Stimulated activated CD8-positive, alpha-beta memory T cell treated with anti-CD3 and anti-CD28 coated beads, Interleukin-7, amount 100 ng/mL, for 1 hour (primary cell): ENCODE measurements at places on chromosomes 2 and 18.

- DNase-seq, result no peak
These were observed 100.1 kb upstream of the ASAP2 start for GRCh38 chr2:9106338-9107167.

DNA sequence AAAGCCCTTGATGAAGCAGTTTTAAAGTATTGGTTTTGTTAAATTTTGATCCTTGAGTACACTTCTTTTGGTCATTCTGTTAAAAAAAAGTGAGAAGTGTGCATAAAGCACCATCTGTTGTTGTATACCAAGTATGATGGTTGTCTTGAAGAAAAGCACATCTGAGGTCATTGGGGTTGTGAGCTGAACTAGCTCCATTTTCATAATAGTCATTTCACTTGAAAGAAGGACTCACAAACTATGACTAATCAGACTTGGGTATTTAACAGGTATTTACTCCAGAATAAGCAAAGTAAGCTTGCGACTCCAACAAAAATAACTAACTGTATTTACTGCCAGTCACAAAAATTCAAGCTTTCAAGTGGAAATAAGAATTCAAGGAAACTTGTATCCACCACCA lies 35.1 kb downstream of the CHN1 start:
- no peak for DNase-seq

GRCh38 chr2:88005776-88006175 lies 10.6 kb downstream of the RNU2-63P start:
- no peak for DNase-seq

- no peak for DNase-seq
These were observed 108.8 kb downstream of the B3GNT2 start for GRCh38 chr2:62304429-62305417.

GRCh38 chr2:142314164-142314563 lies 183.3 kb upstream of the LRP1B start:
- no peak for DNase-seq

GRCh38 chr2:25229279-25230197 lies 61.2 kb upstream of the POMC start:
- no peak for DNase-seq

DNA sequence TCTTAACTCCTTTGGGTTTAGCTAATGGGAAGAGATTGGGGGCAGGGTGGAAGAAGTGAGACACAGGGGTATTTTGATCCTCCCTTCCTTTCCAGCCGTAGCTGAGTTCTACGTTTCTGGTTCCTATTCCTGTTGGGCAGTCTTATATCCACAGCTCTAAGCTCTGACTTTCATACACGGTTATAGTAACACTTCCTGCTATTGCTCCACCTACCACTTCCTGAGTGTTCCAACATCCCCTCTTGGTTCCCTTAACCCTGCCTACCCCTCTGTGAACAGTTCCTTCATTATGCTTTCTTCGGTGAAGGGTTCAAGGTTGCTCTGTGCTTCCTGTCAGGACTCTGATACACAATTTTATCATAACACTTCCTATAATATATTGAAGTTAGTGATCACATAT lies 205.1 kb downstream of the DNAH7 start:
- DNase-seq, result no peak

DNA sequence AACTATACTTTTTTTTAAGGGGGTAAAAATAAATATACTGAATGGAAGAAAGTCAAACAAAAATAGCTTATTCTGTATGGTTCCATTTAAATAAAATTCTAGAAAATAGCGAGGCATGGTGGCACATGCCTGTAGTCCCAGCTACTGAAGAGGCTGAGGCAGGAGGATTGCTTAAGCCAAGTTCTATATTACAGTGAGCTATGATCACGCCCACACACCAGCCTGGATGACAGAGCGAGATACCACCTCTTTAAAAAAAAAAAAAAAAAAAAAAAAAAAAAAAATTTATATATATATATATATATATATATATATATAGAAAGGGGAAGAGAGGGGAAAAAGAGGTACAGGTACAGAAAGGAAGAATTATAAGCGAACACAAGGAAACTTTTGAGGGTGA lies 77.7 kb downstream of the MEMO1 start:
- DNase-seq, result no peak

DNA sequence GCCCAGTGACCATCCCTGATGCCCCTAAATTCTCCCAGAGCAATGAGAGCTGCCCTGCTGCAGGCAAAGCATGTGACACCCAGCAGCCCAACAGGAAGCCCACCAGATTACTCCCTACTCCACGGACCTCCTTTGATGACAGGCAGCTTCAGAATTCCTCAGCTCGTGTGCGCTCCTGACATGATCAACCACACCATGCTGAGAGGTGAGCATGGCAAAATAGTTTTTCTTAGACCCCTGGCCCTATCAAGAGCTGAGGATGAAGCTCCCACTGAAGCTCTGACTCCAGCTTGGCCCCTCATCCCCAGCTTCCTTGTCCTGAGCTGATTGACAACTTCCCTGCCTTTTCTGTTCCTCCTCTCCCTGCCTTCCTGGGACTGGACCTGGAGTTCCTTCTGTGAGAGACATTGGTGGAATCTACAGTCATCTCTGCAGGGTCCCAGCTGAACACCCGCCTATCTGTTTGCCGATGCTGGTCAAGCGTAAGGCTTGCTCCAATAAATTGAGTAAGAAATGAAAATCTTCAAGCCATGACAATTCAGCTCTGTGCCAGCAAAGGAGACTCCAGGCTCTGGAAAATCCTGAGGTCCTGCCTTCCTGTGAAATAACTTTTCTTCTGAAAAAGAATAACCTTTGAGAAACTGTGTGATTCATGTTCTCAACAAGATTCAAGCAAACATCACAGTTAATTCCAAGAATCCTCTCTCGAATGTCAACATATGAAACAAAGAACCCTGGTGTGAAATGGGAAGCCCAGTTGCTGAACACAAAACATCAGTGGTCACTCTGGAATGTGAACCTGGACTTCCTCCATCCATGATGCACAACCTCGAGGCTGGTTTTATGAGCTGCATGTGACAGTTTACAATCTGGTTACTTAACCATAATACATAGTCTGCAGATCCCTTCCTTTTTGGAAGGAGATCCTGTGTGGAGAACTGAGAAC lies 201.1 kb downstream of the SPP2 start:
- no peak for DNase-seq

DNA sequence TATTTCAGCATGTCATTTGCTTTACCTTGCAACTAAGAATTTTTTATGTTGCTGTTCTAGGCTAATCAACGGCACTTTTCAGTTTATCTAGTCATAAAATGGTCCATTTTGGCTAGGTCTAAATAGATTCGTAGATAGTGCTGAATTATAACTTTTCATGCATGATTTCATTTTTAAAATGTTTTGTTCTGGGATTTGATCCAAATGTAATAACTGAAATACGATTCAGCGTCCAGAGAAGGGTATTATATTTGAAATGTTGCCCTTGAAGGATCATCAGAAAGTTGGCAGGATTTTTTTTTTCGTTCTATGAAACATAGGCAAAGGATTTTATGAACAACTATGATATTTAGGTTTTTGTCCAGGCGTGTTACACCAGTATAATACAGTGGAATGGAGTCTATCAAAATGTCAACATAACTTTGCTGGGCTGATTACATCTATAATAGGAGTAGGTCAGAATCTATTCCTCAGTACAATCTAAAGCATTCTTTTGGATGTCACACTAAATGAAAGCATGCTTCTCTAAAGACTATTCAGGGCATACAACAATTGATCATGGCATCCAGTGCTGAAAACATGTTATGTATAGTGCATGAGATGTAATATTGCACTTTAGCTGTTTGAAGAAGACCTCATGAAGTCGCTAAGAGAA lies 24.8 kb downstream of the TTC27 start:
- no peak for DNase-seq

DNA sequence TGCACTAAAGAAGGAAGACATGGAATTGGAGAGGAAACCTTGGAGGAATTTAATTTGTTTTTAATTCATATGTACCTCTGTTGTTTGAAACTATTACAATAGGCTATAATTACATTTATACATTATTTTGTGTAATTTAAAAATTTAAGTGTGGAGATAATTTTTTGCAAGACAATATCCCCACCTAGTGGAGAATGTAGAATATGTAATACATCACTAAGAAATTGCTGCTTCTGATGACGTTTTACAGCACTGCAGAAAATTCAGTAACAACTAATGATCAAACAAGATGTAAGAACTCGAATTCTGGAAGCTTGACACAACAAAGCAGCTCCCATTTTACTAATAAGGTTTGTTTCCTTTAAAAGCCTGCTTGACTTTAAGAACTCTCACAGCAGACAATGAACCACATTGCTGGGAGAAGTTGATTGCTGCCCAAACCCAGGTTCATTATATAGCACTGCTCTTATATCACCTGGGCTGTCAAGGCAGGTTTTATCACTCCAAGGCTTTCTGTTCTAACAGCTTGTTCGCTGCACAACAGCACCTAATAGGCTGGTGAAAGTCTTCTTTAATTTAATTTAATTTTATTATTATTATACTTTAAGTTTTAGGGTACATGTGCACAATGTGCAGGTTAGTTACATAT lies 53.4 kb downstream of the THADA start:
- no peak for DNase-seq

DNA sequence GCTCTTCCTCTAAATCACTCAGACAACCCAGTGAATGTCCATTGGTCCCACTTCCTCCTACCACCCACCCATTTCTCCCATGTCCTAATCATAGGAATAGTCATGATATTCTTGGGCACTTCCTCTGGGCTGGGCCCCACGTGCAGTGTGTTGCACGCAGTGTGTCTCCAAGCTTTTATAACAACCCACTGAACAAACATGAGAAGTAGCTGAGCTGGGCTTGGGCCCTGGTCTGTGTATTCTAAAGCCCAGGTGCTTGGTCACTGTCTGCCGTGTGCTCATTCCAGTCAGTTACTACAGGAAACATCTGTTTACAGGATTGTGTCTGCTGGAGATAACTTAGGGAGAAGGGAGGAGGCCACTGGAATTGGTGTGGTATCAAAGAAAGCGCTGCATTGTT lies 64.2 kb upstream of the THOC1 start:
- DNase-seq, result no peak

GRCh38 chr2:68404164-68404563 lies 39.1 kb downstream of the PLEK start:
- no peak for DNase-seq
